ENCODE measurements at places on chromosomes 2 and 18. TPM values are rescaled to one million over a fixed set of nuclear protein-coding genes. Genes with fewer than 3 reads are reported as not detected.
A peak's percentile ranks its signal among the peaks of the same experiment; 100 is the strongest.

DNA sequence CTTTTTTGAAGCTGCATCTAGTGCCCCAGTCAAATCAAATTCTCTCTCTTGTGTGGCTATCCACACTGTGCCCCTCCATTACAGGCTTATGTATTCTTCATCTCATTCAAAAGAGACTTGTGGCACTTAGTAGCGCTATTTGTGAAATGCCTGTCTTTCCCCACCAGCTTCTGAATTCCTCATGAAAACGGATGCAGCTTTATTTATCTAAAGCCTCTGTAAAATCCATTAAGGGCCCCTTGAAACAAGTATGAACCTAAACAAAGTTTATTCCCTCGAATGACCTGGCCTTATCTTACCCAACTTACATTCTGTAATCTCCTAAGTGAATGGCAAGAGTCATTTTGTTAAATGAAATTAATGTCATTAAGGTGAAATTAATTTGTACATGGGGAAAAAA is 417.4 kb upstream of the PIK3C3 start:
- no peak for DNase-seq

DNA sequence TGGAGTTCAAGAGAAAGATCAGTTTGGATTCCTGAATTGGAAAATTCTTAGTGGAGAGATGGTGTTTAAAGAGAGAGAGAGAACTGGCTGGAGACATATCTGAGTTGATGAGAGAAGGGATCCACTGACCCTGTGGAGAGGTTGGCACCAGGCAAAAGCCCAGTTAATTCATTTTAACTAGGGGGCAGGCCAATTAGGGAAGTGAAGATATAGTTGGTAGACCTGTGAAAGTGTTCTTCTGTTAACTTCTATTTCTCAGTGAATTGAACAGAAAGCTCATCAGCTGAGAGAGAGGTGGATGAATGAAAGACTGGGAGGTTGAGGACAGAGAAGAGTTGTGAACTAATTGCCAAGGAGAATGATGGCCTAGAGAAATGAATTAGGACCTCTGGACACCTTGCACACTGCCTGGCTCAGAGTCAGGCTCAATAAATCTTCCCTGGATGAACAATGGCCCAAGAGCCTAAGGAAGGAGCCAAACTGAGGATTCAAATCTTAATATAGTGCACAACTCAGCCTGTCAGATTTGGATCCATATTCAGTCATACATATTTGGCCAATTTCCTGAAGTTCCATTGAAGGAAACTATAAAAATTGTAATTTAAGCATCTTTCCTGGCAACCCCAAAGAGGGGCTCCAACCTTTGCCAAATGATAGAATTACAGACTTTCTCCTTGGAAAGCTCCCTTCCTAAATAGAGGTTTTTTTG is 82.2 kb upstream of the RMDN2 start:
- no peak for DNase-seq

DNA sequence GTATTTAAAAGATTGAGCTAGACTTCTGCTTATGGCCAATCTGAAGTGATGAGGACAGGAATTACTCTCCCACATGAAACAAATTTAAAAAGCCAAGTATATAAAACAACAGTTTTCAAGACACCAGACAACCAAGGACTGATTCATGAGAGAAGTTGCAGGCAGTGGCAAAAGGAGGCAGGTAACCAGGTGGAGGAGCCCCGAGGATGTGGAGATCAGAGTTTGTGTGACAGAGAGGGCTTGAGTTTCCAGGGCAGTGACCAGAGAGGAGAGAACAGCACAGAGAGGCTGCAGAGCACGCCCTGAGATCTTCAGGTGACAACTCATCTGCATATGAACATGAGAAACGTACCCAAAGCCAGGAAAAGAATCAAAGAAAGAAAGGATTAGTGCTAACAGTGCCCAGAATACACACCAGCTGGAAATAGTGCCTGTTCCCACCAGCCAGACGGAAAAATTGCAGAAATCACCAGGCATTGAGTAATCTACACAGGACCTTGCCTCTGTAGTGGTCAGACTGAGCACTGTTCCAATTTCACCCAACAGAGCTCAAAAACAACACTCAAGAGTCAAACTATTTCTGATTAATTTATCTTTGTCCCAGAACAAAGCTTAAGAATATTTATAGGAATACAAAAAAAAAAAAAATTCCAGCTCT is 173.1 kb downstream of the SEPTIN10 start:
- no peak for DNase-seq

The SCN1A gene
- under 0.01 TPM for total RNA-seq

GRCh38 chr2:106353676-106354075 is 114.5 kb downstream of the RGPD3 start:
- no peak for DNase-seq

The GPR35 gene
- total RNA-seq = 0.13 TPM

DNA sequence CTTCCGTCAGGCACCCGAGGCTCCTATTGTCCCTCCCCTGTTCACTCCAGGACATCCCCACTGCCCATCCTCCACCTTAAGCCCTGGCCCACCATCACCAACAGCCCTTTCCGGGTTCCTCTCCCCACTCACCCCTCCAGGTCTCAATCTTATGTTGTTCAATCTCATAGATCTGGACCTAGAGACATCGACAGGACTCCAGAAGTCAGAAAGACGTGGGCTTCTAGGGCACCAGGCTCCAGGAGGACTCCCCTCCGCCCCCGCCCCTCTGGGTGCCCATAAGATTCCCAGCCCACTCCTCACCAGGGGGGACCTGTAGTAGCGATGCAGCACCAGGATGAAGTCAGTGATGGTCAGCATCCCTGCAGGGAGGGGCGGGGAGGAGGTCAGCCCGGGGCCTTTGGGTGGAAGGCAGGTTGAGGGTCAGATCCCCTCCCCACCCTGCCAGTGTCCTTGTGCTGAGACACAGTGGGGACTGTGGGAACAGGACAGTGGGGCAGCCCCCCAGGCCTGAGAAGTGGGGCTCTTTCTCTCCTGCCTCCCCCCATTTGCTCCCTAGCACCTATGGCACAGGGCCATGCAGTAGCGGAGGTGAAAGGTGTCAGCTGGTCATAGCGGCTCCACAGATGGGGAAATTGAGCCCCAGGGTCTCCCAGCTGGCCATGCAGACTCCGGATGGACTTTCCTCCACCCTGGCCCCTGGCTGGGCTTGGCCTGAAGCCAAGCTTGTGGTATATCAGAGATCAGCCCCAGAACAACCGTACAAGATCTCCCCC is 3.7 kb downstream of the PRKAG3 start:
- no peak for DNase-seq

GRCh38 chr2:27042159-27042661 is 9.3 kb upstream of the AGBL5 start:
- peak; percentile 20 for DNase-seq

DNA sequence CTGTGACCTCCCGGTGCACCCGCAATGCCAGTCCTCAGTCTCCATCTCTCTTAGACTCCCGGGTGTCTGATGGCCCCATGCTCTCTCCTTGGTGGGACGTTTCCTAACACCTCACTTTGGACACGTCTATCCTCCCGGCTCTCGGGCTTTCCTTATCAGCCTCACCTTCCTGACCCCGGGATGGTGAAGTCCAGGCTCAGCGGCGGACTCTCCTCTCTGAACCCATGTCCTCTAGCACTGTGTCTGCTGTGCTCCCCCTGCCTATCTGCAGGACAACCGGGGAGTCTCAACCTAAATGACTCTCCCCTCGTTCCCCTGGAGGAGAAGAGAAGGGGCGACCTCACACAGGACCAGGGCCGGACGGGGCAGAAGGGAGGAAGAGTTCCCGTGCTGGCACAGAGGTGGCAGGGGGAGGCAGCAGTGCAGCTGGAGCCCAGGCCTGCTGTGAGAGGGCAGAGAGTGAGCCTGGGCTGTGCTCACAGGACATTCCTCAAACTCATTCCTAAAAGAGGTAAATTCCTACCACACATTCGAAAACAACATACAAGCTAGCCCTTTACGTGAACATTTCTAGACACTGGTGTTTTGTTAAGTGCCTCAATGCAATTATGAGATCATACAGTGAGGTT is 41.9 kb downstream of the MBP start:
- DNase-seq = no peak

- DNase-seq = no peak
Observed at GRCh38 chr2:141929331-141930252, 201.2 kb downstream of the LRP1B start.

The EMILIN2 gene
- total RNA-seq = 1.3 TPM

GRCh38 chr2:19350678-19351401 is 7.6 kb downstream of the OSR1 start:
- DNase-seq = no peak

- DNase-seq = no peak
Observed at GRCh38 chr2:156476021-156476849, 40.1 kb downstream of the GPD2 start.

DNA sequence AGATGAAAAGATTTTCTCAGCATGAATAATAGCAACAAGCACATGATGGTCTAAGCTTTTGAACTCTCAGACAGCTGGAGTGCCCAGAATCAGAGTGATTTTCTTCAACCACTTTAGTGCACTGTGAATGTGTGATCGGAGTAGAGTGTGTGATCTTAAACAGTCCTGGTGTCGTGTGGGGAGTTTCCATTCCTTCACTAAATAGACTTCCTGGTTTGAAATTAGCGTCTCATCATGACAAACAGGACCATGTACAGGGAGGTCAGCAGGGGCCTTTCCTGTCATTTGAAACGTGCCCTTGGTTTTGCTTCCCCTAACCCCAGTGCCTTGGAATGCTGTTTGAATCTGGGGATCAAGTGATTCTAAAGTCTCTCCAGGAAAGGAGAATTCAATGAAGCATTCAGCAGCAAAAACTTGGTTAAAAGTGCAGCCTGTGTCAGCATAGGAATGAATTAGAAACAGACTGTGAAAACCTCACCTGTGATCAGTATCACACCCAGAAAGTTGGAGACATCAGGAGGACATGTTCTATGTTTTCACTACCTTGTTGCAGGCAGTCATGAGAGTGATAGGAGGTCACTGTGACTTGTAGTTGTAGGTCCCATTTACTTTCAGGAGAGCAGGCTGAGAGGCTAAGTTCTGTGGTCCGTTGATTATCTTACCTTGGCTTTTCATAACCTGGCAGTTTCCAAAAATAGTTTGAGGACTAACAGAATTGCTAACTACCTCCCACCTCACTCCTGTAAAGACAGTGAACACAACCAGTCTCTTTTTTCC is 400.3 kb downstream of the MTX2 start:
- no peak for DNase-seq

GRCh38 chr18:35159782-35160181 is 81.1 kb upstream of the ZNF397 start:
- DNase-seq = no peak

GRCh38 chr2:136081582-136082210 is 36.3 kb downstream of the CXCR4 start:
- no peak for DNase-seq

Data from dermis microvascular lymphatic vessel endothelial cell (primary cell).